Stimulated activated CD8-positive, alpha-beta memory T cell treated with anti-CD3 and anti-CD28 coated beads, Interleukin-7, amount 100 ng/mL, for 24 hours (primary cell): ENCODE measurements at places on chromosomes 4 and X.

GRCh38 chr4:26032142-26032541, 118.1 kb downstream of the SMIM20 start:
- no peak for DNase-seq

DNA sequence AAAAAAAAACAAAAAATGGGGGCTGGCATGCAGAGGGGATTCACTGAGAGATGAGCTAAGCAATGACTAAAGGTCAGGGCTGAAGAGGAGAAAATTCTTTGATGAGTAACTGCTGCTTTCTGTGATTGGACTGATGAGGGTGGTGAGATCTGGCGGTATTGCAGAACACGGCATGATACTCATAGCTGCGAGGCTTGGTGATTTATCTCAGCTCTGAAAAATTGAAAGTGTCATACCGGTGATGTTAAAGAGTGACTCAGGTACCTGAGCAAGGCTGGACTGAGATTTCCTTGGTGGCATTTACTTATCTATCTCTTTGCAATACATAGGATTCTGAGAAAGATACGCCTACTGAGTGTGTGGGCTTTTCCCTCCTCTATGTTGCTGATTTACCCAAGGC, 204.1 kb upstream of the DDX53 start:
- no peak for DNase-seq

DNA sequence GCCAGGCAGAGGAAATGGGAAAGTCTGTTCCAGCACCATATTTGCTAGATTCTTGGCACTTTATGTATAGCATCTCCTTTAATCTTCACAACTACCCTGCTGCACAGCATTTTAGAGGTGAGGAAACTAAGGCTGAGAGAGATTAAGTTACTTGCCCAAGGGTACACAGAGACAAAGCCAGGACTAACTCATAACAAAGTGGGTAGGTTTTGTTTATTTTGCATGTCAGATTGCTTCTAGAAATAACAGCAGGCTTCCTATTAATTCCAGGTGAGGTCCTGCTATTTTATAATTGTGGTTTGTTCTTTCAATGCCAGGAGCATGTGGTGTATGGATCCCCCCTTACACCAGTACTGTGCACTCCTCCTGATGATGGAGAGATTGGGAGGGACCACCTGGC, 15.0 kb downstream of the TCEANC start:
- DNase-seq = no peak

GRCh38 chr4:130722361-130722760, 1626.4 kb downstream of the C4orf33 start:
- DNase-seq = no peak

DNA sequence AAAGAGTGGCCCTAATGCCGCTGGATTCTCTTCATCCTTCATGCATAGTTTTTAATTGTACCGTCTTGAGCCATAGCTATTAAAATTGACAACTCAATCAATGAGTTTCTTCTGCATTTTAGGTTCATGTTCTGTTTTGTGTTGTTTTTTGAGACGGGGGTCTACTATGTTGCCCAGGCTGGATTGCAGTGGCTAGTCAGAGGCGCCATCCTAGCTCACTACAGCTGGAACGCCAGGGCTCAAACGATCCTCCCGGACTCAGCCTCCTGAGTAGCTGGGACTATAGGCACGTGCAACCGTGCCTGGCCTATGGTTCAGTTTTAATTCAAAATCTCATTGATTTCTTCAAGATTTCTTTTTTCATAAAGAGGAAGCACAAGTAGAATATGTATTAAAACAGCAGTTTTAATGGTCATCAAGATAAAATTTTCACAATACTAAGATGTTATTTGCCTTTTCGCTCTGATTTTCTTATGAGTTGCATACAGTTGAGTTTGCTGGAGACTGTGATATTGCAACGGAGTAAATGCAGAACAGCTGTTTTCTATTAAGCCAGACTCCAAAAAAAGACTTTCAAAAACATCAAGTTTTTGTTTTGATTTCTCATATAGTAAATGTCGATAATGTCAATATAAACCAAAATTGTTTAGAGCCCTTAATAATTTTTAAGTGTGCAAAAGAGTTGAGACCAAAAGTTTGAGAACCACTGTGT, 1.1 kb upstream of the STX18 start:
- DNase-seq = no peak

GRCh38 chrX:119008110-119008744, 33.8 kb downstream of the LONRF3 start:
- no peak for DNase-seq

DNA sequence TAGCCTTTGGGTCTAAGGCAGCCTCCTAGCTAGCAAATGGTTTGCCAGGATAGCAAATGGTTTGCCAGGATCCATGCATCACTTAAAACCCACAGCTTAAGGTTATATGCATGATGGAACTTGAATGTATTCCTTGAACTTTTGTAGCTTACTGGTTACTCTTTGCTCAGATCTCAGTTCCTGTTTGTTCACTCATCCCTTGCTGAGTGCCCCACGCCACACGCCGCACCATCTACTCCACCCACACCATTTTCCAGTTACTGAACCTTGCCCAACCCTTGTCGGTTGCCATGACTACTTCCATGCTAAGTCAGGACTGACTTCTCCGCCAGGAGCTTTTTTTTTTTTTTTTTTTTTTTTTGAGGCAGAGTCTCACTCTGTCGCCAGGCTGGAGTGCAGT, 29.5 kb upstream of the XIAP start:
- no peak for DNase-seq

- no peak for DNase-seq
These were observed 371.2 kb downstream of the SPRY1 start for GRCh38 chr4:123767806-123768205.

- no peak for DNase-seq
These were observed 1.1 kb upstream of the MANBA start for GRCh38 chr4:102761906-102762305.

- no peak for DNase-seq
These were observed 9.9 kb downstream of the USP9X start for GRCh38 chrX:41095174-41095573.

- no peak for DNase-seq
These were observed at the start of gene C4orf36 for GRCh38 chr4:86891762-86892635. C4orf36 (minus strand) TSS chr4:86892422; CDS start chr4:86891520, 902 bp downstream.

DNA sequence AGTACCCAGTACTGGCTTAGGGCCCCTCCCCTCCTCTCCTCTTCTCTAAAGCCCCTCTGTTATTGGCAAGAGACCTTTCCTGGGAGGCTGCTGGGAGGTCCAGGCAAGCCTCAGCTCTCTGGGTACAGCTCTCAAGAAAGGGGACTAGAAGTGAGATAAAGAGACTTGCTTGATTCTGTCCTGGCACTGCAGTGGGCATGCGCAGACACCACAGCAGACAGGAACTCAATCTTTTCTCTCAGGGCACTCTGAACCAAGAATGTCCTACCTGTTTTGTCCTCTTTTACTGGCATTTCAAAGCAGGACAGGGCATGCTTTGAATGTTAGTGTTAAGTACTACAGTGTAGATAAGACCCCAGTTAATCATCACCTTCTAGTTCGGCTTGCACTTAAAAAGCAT, 74.9 kb downstream of the NYX start:
- no peak for DNase-seq

GRCh38 chrX:150050387-150050786, 112.1 kb upstream of the EOLA2 start:
- no peak for DNase-seq

DNA sequence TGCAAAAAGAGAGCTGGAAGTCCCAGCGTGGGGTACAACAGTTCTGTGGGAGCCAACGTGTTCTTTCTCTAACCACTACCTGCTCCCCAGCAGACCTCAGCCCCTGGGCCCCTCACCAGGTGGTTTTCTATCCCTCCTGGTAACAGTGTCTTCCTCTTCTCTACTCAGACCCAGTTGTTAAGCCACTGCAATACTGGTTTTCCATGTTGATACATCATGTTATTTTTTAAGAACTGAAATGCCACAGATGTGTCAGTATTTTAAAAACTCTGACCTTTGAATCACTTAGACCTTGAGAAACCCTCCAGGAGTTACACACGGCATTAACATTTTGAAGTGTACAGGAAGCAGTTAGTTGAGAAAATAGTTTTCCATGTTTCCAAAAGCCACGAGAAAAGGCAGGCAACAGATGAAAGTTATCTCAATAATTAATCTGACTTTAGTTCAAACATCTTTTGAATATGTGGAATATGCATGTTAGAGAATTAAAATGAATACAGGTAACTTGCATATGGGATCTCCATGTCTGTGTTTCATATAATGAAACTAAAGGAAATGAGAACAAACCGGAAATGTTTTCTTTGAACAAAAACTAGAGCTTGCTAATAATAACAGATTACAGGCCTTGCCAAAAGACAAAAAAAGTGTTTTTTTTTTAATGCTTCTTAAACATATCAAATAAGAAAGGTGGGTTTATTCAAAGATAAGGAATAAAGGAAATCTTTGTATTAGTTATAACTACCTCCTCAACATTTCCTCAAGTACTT, 108.8 kb downstream of the ZNF827 start:
- DNase-seq = no peak

DNA sequence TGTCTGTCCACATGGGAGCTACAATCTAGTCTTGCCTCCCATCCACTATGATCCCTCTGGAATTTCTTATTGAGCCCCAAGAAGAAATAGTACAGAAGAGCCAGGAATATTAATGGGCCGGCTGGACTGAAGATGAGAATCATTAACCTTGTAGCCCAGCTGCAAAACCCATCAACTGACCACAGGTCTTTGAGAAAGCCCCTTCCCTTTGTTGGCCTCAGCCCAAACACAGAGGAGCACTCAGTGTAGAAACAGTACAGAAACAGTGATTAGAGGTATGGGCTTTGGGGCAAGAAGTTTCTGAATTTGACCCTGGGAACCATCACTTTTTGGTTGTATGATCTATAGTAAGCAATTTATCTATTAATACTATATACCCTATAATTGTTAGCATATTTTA, 76.8 kb upstream of the RAB40AL start:
- no peak for DNase-seq

- no peak for DNase-seq
These were observed 265.4 kb upstream of the SLC7A11 start for GRCh38 chr4:138507522-138507921.

DNA sequence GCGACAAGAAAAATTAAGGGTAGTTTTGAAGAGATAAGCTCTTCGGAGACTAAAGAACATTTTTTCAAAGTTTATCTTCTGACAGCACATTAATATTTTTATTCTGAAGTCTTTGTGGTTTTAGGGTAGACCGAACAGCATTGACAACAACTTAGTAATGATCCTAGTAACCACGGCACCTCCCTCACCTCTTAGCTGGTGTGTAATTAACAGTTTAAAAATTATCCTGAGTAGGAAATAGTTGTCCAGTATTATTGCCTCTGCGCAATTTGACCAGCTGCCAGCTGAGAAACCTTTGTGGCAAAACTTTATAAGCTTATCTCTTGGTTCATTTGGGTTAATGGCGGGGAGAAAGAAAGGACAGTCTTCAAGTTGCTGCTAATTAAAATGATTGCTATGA, 213.6 kb downstream of the CBLL2 start:
- DNase-seq = no peak

DNA sequence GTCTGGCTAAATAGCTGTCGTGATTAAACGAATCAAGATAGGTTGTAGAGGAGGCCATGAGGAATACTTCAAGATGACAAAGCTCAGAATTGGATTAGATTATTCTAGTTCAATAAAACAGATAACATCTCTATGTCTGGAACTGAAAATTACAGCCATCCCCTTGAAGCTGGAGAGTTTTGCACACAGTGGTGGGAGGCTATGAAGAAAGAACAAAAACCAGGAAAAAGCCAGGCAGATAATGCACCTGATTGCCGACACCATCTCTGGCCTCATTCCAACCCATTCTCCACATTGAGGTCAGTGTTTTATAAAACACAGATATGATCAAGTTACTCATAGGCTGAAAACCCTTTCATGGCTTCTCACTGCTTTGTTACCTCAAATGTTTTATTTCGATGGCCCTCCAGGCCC, 188.3 kb downstream of the RASL11B start:
- DNase-seq = no peak

DNA sequence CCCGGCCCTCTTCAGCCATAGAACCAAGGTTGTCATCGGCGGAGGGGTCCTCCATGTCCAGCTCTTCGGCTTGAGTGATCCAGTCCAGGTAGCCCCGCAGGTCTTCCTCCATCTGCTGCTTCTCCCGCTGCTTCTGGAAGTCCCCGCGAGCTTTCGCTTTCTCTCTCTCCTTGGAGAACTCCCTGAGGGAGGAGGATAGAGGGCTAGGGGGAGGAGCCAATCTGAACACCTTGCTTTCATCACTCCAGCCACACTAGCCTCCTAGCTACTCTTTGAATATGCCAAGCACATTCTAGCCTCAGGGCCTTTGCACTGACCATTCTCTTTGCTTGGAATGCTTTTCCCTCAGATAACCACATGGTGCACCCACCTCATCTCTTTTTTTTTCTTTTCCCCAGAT, 6.2 kb downstream of the CACNA1F start:
- DNase-seq = no peak

- no peak for DNase-seq
These were observed 101.7 kb upstream of the MBNL3 start for GRCh38 chrX:132590350-132591026.

DNA sequence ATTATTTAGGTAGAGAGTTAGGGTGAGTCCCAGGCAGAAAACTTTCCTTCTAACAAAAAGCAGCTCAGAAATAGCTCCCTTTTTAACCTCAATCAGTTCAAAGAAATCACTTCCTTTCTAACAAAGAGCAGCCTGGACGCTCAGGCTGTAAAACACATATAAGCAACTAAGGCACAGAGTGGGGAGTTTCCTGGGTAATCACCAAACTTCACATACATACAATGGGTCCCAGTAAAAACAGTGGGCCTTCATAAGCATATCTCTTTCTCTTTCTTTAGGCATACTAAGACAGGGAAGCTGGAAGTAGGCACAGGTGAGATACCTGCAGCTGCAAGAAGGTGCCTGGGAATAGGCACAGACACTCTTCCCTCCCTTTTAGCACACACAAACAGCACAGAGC, 4.9 kb upstream of the NAF1 start:
- DNase-seq = no peak

DNA sequence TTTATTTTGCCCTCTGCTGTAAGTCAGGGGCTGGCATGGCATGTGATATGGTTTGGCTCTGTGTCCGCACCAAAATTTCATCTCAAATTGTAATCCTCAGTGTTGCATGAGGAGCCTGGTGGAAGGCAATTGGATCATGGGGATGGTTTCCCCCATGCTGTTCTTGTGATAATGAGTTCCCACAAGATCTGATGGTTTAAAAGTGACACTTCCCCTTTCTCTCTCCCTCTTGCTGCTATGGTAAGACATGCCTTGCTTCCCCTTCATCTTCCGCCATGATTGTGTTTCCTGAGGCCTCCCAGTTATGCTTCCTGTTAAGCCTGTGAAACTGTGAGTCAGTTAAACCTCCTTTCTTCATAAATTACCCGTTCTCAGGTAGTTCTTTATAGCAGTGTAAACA, 72.0 kb upstream of the MSX1 start:
- DNase-seq = no peak
